ENCODE measurements at places on chromosomes 7 and 10.

- DNase-seq, result no peak
These were observed 50.6 kb downstream of the GRK5 start for GRCh38 chr10:119257899-119258419.

DNA sequence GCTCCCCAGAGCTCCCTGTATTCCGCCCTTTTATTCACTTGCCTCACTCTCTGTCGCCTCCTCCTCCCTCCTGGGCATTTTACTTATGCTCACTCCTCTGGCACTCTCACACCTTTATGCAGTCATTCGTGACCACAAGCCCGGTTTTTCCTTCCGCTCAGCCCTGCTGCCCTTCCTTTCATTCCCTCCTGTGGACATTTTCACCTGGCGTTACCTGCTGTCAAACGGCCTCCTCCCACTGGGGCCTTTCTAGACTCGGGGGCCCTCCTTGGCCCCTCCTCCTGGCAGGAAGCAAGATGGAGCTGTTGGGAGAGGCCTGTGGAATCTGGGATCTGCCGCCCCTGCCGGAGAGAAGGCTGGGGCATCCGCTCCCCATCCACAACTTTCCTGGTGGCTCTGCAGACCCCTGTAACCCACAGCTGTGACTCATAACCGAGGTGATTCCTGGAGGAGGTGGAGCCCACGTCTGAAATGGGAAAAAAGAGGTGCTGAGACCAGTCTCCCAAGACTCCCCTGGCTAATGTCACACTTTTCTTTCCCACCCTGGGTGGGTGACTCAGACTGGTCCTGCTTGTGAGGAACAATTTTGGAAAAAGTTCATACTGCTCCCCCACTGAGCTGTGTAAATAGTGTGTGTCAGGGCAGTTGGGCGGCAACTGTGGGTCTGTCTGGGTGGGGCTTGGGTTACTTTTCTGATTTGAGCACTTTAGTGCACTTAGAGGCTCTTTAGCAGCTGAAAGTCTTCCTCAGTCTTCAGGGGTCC is 1.2 kb downstream of the VCL start:
- DNase-seq, result no peak

DNA sequence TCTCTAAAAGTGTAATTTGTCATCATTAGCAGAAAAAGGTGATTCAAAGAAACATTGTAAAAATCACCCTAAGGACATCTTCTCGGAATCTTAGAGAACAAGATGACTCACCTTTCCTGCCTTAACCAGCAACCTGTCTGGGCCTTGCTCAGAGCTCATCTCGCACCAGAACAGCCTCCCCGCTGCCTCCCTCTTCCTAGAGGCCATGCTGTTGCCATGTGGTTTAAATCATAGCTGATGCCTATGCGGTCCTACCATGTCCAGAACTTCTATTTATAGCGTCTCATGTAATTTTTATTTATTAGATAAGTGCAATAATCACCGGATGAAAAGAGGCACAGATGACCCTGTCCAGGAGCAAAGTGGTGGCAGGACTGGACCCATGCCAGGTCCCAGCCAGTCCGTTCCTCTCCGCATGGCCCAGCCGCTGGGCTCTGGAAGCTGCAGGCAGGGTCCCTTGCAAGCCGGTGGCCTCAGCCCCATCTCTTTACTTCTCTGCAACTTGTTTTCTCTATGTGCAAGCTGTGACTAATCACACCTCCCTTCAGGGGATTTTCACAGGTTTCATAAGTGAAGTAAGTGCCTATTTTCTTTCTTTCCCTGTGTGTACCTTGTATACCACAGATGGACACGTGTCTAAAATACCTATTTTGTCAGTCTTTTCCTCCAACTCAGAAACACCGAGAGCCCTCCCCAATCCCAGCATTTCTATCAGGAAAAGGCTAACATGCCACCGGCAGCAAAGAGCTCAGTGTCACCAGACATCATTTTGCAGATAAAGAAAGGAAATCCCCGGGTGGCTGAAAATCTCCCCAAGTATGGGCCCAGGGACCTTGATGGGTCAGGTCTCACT is 27.1 kb downstream of the KLF6 start:
- no peak for DNase-seq

DNA sequence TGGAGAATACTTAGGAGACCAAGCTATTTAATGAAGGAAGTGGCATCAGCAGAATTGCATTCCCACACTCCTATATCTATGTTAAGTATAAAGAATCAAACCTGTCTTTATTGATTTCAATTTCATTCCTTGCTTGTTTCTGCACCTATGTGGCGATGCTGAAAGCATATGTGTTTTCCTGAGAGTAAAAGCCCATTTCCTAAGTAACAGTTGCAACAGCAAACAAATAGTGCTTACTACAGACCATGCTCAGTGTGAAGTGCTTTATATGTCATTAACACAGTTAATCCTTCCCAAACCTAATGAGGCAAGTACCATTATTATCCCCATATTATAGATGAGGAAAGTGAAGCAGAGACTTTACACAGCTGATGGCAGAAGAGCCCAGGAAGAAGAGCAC is 552.1 kb downstream of the PARD3 start:
- no peak for DNase-seq

DNA sequence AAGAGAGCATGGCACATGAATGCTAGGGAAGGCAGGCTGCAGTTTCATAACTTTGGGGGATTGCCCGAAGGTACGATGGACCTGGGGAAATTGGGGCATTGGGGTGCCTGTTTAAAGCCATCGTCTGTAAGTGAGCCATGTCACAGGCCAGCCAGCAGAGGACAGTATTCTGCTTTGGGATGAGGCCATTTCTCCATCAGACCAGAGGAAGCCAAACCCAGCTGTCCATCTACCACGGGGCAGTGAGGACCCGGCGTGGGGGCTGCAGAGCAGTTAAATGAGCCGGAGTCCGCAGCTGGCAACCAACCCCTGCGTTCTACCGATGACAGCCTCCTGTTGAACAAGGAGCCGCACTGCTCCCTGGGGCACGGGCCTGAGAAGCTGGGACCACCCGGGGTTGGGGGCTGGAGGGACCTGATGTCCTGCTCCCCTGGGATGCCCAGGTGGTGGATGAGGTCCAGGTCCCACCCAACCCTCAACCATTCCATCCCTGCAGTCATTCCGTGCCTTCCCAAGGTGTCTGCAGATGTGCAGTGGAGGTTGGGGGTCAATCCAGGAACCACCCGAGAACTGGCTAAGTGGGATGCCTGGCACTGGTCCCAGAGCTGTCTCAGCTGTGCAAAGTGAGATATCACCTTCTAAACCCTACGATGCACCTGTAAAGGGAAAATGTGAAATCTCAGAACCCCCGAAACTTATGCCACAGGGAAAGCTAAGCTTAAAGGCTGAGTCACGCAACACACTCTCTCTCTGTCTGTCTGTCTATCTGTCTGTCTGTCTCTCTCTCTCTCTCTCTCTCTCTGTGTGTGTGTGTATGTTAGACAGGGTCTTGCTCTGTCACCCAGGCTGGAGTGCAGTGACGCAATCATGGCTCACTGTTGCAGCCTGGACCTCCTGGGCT is 12.1 kb upstream of the RHBDD2 start:
- DNase-seq, result peak; percentile 78

GRCh38 chr10:58399410-58399809 is 14.2 kb downstream of the TFAM start:
- DNase-seq, result no peak
